ENCODE measurements at places on chromosomes 4 and X. TPM values are rescaled to one million over a fixed set of nuclear protein-coding genes. Genes with fewer than 3 reads are reported as not detected.

DNA sequence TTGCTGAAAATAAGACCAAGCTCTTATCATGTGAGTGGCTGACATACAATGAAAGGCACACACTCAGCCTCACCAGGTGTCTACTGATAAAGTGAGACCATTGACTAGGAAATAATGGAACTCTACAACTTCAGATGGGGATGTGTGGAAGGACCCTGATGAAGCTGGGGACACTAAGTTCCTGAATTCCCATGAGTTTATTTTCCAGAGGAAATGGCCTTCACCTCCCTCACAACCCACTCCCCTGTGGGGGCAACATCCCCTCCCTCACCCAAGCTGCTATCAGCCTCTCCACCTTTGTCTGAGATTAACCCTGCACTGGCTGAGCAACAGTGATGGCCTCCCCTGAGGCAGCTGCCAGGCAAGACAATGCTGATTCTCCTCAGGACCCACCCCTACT is 55.2 kb upstream of the SMARCAD1 start:
- no peak overlapping the region for H3K27ac ChIP-seq
- H3K4me1 ChIP-seq, result no peaks in the 10 kb centered on the region
- no peak for DNase-seq
- H3K36me3 ChIP-seq, result no peaks in the 10 kb centered on the region

The SMIM43 gene
- not detected for total RNA-seq

The TMEM33 gene
- total RNA-seq, result 65.0 TPM

GRCh38 chr4:112279025-112279881 is 6.5 kb downstream of the TIFA start:
- no peak overlapping the region for H3K4me3 ChIP-seq
- no peak for DNase-seq
- no peak overlapping the region for H3K27ac ChIP-seq
- no peaks in the 10 kb centered on the region for H3K27me3 ChIP-seq

GRCh38 chr4:151653548-151653918 is 107.3 kb downstream of the GATB start:
- H3K36me3 ChIP-seq, result no peaks in the 10 kb centered on the region
- DNase-seq, result no peak
- H3K4me1 ChIP-seq, result no peaks in the 10 kb centered on the region
- no peak overlapping the region for H3K4me3 ChIP-seq
- no peak overlapping the region for H3K27ac ChIP-seq

The TMEM31 gene
- not detected for total RNA-seq

GRCh38 chrX:63282077-63282476 is 69.1 kb downstream of the SPIN4 start:
- no peaks in the 10 kb centered on the region for H3K4me1 ChIP-seq
- no peak for DNase-seq
- no peak overlapping the region for H3K4me3 ChIP-seq
- no peak overlapping the region for H3K27ac ChIP-seq

The CAPN6 gene
- not detected for total RNA-seq

DNA sequence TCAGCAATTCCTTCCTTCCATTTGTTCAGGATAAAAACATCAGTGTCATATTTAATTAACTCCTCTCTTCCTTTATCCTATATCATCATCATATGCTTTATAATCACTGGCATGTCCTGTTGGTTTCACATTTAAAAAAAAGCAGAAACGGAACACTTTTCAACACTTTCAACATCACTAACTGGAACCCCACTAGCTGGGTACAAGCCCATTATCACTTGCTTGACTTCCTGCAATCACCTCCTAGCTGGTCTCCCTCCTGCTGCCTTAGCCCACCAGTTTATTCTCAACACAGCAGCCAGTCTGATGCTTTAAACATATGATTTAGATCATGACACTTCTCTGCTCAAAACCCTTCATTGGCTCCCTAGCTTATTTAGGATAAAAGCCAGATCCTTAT is 116.4 kb upstream of the LSM6 start:
- DNase-seq, result no peak
- no peak overlapping the region for H3K27ac ChIP-seq
- no peaks in the 10 kb centered on the region for H3K4me1 ChIP-seq
- H3K27me3 ChIP-seq, result no peaks in the 10 kb centered on the region

The NEXMIF gene
- total RNA-seq, result not detected

GRCh38 chr4:182240161-182241130 is 2.8 kb upstream of the TENM3 start:
- no peak overlapping the region for H3K4me3 ChIP-seq
- H3K27me3 ChIP-seq, result peaks cover 10% of the 10 kb centered on the region
- H3K4me1 ChIP-seq, result no peaks in the 10 kb centered on the region
- no peaks in the 10 kb centered on the region for H3K36me3 ChIP-seq
- no peak overlapping the region for H3K27ac ChIP-seq
- DNase-seq, result no peak

DNA sequence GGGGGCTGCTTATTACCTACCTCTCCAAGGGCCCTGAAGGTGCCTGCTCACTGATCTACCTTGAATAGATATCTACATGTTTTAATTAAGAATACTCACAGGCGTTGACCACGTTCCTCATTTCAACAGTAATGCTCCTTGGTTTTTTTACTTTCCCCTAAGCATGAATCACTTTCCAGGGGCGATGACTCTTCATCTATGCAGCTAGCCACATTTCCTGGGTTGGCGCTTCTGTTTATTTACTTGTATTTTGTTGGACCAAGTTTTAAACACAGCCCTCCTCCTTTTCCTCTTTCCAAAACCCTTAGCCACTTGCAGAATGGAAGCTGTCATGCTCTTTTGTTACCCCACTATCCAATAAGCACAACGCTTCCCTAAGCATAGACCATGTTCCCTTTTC is 50.8 kb downstream of the CBLL2 start:
- peaks cover 5% of the 10 kb centered on the region for H3K4me1 ChIP-seq
- no peaks in the 10 kb centered on the region for H3K27me3 ChIP-seq
- no peak overlapping the region for H3K4me3 ChIP-seq
- H3K36me3 ChIP-seq, result no peaks in the 10 kb centered on the region

- H3K4me3 ChIP-seq, result no peak overlapping the region
- DNase-seq, result peak; percentile 36
- no peaks in the 10 kb centered on the region for H3K27me3 ChIP-seq
- H3K4me1 ChIP-seq, result 0 out of 2 replicates have a peak, but pooled peaks cover 10% of the 10 kb centered on the region
- no peaks in the 10 kb centered on the region for H3K36me3 ChIP-seq
- H3K27ac ChIP-seq, result no peak overlapping the region
Observed at GRCh38 chr4:174423257-174423944, 98.9 kb downstream of the HPGD start.

GRCh38 chr4:64272432-64272831 is 136.8 kb downstream of the TECRL start:
- H3K36me3 ChIP-seq, result no peaks in the 10 kb centered on the region
- no peak overlapping the region for H3K4me3 ChIP-seq
- H3K27me3 ChIP-seq, result no peaks in the 10 kb centered on the region
- H3K27ac ChIP-seq, result no peak overlapping the region

- no peak overlapping the region for H3K4me3 ChIP-seq
- no peaks in the 10 kb centered on the region for H3K4me1 ChIP-seq
- DNase-seq, result no peak
- H3K27ac ChIP-seq, result no peak overlapping the region
- H3K36me3 ChIP-seq, result no peaks in the 10 kb centered on the region
Observed at GRCh38 chr4:38455092-38455862, 208.7 kb upstream of the KLF3 start.

The SYTL5 gene
- total RNA-seq, result not detected

DNA sequence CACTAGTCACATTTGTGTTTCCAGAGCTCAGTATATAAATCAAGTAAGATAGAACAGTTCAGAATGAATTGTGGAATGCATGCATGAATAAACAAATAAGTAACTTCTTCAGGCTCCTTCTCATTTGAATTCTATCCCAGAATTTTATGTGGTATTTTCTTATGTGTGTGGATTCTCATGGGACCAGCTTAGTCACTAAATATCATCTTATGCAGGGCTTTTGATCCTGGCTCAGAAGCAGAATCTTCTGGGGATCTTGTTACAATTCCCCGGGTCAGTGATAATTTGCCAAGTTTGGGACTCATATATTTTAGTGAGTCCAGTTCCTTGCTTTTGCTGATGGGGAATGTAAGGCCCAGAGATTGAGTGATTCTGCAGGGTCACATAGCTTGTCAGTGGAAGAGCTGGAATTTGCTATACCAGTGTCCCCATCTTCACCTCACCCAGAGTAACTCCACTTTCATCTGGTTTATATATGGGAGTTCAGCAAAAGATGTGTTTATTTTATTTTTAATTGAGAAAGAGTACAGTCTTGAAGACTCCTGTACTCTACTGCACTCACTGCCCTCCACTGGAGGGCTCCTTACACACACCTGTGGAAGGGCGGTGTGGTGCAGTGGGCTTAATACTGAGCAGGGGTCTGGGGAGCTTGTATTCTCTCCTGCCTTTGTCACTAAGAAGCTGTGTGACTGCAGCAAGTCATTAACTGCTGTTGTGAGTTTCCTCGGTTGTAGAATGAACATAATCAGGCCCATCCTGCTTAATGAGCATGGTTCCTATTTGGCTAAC is 198.2 kb upstream of the CXorf66 start:
- no peaks in the 10 kb centered on the region for H3K36me3 ChIP-seq
- H3K4me1 ChIP-seq, result no peaks in the 10 kb centered on the region
- no peak for DNase-seq
- H3K27me3 ChIP-seq, result peaks cover 13% of the 10 kb centered on the region

The UCP1 gene
- total RNA-seq, result not detected

- H3K36me3 ChIP-seq, result no peaks in the 10 kb centered on the region
- H3K27ac ChIP-seq, result no peak overlapping the region
- H3K4me1 ChIP-seq, result no peaks in the 10 kb centered on the region
- DNase-seq, result no peak
- no peaks in the 10 kb centered on the region for H3K27me3 ChIP-seq
Observed at GRCh38 chrX:14837155-14837554, 35.7 kb downstream of the FANCB start.

DNA sequence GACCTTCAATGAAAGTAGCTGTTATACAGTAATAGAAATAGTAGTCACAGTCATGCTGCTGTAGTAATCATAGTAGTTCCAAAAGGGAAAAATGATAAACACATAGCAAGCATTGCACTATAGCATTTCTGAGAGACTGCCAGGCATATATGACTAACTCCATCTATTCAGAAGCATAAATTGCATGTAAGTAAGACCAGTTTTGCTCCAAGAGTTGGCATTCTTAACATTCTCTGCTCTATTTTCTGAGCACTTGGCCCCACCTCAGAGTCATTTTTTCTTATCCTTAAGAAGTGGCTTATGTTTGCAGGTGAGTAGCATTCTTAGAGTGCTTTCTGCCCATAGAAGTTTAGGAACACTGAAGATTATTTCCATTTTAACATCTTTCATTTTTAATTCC is 490.3 kb upstream of the TECRL start:
- H3K36me3 ChIP-seq, result no peaks in the 10 kb centered on the region
- no peak overlapping the region for H3K4me3 ChIP-seq
- no peak for DNase-seq
- H3K27ac ChIP-seq, result no peak overlapping the region

The FAM200B gene
- total RNA-seq, result 20.5 TPM

DNA sequence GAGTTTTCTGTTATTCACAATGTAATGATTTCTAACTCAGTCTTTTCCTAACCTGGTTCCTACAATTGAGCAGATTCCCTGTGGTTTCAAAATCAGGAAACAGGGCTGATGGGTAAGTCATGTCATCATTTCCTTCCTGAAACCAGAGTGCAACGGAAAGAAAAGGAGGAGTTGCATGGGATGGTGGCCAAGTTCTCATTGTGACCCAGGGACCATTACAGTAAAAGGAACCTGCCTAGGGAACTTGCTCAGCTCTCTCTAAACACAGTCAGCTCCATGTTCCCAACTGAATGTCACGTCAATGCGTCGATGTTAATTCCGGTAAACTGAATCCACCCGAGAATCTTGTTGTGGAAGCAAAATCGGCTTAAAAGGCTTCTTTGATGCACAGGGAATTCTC is 51.2 kb downstream of the LGI2 start:
- H3K4me3 ChIP-seq, result no peak overlapping the region
- DNase-seq, result no peak
- no peaks in the 10 kb centered on the region for H3K27me3 ChIP-seq
- H3K27ac ChIP-seq, result no peak overlapping the region
- H3K4me1 ChIP-seq, result no peaks in the 10 kb centered on the region

GRCh38 chrX:53716328-53717088 is 30.0 kb upstream of the HUWE1 start:
- peak overlapping the region; percentile 81 for H3K27ac ChIP-seq
- DNase-seq, result peak; percentile 59
- no peaks in the 10 kb centered on the region for H3K27me3 ChIP-seq
- no peak overlapping the region for H3K4me3 ChIP-seq
- H3K36me3 ChIP-seq, result no peaks in the 10 kb centered on the region
